Left lobe of liver (tissue), 2 donors: ENCODE measurements at places on chromosomes 3 and 15. TPM values are rescaled to one million over a fixed set of nuclear protein-coding genes. Genes with fewer than 3 reads are reported as not detected.
A peak's percentile ranks its signal among the peaks of the same experiment; 100 is the strongest.

DNA sequence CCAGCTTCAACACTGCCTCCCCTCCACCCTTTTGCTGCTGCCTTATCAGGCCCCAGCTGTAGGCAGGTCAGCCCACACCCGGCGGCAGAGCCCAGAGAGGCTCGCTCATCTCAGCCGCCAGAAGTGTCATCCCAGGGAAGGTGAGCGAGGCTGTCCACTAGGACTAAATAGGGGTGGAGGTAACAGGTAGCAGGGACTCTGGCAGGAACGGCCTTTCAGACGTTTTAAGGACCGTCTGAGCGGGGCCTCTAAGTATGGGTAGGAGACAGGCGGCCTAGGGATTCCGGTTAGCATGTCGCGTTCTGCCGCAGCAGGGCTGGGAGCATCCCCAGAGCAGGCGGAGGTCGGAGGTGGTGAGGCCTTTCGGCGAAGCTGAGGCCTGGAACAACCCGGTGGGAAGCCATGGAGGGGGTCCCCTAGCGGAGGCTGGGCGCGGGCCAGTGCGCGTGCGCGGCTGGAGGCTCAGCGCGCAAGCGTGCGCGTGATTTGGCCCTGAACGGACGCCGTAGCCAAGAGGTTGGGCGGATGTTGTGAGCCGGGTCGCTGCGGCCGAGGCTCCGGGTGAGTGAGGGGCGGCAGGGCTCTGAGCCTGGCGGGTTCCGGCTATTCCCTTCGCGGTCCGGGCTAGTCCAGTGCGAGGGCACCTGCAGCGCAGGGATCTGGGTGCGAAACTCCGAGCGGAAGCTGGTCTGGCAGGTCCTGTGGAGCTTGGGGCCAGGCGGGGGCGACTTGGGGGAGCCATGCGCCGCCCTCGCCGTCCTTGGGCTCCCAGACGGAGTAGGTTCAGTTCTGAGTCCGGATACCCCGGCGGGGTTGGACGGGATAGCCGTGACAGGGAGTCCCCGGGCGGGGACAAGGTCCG, at the start of the genes MST1 and RNF123:
TSS of gene MST1 (minus strand) at position 429 of the 862 bp plus-strand sequence. CDS start 783 bp downstream, outside the sequence.
TSS of gene RNF123 (plus strand) at position 512 of the 862 bp plus-strand sequence. CDS start 1,609 bp downstream, outside the sequence.
- DNase-seq, result peak; percentile 91

- DNase-seq, result no peak
Observed at GRCh38 chr3:119973018-119973646, 121.1 kb downstream of the GSK3B start.

DNA sequence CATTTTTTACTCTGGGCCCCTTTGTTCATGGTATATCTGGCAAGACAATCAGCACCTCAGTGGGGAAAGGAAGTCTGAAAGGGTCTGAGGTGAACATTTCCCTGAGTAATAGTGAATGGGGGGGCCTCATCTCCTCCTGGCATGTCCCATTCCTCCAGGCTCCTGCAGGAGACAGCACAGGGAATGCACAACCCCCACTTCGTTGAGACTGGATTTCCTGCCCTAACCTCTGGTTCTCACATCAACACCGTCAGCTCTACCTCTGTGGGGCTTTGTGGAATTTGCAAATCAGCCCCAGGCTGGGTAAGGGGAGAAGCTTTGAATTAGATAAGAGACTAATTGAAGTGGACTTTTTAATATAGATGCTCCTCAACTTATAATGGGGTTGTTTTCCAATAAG, 168.3 kb upstream of the TRIM42 start:
- DNase-seq, result no peak

- DNase-seq, result peak; percentile 72
Observed at GRCh38 chr3:69120879-69121464, 1.4 kb downstream of the LMOD3 start.

DNA sequence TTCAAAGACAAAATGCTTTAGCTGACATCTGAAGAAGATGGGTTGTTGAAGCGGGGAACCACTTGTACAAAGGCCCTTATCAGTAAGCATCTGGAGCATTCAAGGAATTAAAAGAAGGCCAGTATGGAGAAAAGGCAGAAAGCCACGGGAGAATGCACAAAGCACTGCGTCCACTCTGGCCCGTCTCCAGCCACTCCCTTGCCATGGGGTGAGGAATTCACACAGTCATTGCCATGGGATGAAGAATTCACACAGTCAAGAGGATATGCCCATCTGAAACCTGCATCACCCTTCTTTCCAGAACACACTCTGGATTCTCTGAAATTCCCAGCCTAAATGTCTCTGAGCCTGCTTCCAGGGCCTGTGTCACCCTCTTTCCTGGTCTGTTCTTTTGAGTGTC, 26.7 kb upstream of the STAG1 start:
- no peak for DNase-seq

DNA sequence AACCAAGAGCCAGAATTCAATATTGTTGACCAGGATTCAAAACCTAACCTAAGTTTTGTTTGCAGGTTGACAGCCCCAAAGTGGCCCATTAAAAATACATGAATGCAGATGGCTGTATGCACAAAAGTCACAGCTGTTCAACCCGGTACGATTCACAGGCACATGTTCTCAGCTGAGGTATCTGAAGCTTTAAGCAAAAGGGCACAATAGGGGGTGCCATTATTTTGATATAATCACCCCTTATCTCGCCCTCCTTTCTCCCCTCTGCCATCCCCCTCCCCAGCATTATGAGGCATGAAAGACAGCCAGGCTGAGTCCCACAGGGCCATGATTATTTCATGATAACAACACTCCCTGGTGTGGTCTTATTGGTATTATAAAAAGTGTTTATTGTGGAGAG, 264.9 kb downstream of the EBLN2 start:
- DNase-seq, result no peak

Gene RYR3
- total RNA-seq, result not detected

DNA sequence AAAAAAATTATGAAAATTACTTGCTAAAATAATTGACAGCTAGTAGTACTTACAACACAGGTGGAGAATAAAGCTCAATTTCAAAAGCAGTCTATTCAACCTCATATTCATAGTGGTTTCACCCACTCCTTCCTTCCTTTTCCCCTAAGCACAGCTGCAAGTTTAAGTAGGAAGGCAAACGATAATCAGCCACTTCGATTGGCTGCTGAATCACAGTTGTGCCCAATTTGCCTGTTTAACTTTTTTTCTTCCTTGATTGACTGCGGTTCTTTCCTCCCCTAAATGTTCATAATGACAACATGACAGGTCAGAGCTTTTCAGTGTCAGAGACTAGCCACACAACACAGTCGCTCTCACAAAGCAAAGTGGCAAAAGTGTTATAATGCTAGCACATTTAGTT, 468.0 kb upstream of the GBE1 start:
- no peak for DNase-seq

Gene ATP2B2
- 37.9 TPM for total RNA-seq

DNA sequence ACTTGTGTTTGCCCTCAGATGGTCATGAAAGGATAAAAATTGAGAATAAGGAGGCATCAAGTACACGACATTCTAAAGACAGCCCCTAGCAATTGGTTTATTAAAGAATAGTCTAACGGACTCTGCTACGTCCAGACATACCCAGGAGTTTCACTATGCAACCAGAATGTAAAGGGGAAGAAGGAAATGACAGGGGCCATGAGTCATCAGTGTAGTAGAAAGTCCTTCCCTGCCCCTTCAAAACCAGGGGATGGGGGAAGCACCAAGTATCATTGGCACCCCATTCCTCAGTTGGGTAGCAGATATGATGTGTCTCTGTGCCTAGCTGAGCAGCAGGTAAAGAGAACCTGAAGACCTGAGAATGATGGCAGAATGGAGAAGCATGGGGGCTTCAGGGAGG, 367.4 kb downstream of the IL20RB start:
- no peak for DNase-seq

GRCh38 chr3:71786551-71786950, 1.6 kb upstream of the PROK2 start:
- no peak for DNase-seq

GRCh38 chr15:93948726-93949125, 282.6 kb upstream of the MCTP2 start:
- no peak for DNase-seq

Gene FMN1
- 1.2 TPM for total RNA-seq

- DNase-seq, result no peak
Observed at GRCh38 chr3:8629151-8630021, 15.2 kb downstream of the SSUH2 start.

GRCh38 chr3:37853691-37854413, 7.8 kb upstream of the CTDSPL start:
- DNase-seq, result peak; percentile 66

Gene FNDC3B
- 44.6 TPM for total RNA-seq

Gene SKOR1
- 0.13 TPM for total RNA-seq

DNA sequence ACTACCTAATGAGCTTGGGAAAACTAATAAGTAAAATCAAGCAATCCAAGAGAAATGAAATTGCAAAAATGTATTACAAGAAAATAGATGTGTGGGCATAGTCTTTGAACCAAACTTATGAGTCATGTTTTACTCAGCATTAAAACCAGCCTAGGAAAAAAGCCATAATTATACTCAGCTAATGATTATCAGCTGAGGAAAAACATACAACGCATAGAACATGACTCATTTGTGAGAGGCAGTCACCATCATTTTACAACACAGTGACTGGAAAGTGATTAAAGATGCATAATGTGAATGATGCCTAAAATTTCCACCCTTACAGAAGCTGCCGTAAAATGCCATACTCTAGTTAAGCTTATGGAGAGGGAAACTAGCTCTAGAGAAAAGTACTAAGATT, 238.0 kb upstream of the EOMES start:
- DNase-seq, result no peak

Gene SPINK8
- not detected for total RNA-seq

GRCh38 chr3:141191097-141191749, 40.4 kb upstream of the PXYLP1 start:
- DNase-seq, result no peak

DNA sequence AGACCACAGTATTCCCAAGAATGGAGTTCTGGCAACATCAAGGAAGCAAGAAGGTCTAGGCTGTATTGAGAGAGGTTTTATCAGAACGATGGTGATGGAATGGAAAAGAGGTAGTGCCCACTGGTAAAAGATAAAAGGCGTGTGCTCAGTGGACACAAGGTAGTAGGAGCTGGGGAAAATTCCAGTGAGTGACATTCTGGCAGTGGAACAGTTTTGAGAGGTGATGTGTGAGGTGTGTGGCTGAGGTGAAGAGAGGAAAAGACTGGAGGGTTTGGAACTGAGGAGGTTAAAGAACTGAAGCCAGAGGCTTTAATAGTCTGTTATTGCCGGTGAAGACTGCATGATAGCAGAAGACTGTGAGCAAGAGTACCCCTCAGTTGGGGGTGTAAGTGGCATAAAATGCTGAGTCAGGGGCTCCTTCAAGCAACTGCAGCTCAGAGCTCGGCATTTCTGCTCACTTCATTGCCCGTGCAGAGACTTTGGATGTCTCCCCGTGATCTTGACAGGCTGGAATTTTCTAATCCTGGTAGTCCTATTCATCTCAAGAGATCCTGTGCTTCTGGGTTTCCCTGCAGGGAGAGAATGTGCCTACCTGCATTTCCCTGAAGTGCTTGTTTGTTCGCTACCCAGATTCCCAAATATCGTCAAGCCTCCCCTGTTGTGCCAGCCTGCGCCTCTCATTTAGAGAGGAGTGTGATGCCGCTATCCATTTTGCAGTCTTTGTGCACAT, 191.0 kb downstream of the SATB1 start:
- no peak for DNase-seq

Gene APBA2
- 0.28 TPM for total RNA-seq

GRCh38 chr3:186932281-186933181, 2.2 kb downstream of the ST6GAL1 start:
- DNase-seq, result no peak

Gene CLSTN2
- total RNA-seq, result 1.9 TPM

DNA sequence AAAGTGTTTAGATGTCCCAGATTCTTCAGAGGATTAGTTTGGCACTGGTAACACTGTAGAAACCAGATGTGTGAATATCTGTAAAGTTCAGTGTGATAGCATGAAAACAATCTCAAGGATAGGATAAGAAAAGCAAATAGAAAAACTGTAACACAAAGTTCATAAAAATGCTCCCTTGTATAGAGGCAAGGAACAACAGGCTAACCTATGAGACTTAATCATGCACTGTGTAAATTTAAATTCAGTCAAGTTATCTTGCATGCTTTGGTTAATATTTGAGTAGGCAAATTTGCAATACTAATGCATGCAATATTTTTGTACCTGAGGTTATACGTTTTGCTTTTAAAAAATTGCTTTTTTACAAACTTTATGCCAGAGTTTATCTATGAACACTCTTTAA, 144.4 kb downstream of the USP13 start:
- no peak for DNase-seq

Gene GOLGA6L4
- 2.2 TPM for total RNA-seq

DNA sequence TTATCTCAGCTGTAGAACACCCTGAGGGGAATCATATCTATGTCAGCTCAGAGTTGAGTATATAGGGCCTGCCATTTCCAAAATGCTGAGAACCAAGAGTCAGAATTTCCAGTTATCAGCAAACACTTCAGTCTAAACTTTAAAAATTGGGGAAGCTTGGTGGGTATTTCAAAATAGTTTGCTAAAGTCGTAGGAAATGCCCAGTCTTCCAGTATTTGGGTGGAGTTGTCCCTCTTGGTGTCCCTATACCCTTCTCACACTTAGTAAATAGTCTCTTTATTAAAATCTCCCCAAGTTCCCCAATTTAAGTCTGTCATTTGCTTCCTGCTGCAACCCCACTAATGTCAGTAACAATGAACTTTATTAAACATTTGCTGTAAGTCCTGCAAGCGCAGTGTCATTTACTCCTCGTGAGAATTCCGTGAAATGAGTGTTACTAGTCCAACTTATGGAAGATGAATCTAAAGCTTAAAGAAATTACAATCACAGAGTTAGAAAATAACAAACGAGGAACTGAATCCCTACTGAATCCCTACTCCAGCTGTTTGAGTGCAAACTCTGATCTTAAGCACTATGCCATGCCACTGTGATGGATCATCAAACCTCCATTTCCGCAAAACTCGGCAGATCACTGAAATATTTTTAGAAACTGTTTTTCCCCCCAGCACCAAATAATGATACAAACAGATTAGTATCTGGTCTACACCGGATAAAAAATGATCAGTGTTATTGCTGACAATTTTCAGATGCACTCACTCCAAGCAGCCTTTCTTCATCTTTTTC, 341.7 kb upstream of the PROK2 start:
- no peak for DNase-seq

DNA sequence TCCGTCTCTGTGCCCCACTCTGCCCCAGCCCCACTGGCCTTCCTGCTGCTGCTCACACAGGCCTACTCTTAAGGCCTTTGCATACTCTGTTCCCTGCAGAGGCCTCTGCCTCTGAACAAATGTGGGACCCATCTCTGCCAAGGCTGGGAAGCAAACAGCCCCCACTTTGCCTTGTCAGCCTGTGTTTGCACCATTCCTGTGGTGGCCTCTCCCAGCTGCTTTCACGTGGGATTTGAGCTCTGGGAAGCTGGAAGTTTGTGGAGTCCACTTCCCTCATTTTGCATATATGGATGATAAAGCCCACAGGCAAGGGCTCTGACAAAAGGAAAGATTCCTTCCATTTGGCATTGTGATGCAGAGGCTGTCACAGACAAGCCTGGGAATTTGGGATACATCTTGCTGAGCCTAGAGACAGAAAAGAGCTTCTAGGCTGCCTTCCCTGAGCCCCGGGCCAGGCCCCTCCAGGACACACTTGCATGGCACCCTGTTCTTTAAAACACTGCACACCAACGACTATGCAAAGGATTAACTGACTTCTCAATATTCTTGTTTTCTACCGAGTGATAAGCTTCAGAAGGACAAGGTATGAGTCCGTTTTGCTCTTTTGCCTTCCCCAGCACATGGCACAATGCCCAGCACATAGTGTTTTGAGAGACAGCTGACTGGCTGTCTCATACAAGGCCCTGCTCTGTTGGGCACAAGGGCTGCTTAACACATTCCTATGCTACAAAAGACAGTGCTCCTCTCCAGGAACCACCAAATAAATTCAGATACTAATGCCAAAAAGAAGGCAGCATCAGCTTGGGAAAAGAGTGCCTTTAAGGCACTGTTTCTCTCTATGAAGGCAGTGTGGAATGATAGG, 120.7 kb upstream of the TOPAZ1 start:
- DNase-seq, result no peak

- no peak for DNase-seq
Observed at GRCh38 chr3:101383156-101383575, 62.8 kb upstream of the IMPG2 start.
